ENCODE measurements at places on chromosomes 7 and 10. TPM values are rescaled to one million over a fixed set of nuclear protein-coding genes. Genes with fewer than 3 reads are reported as not detected.

- DNase-seq, result no peak
Observed at GRCh38 chr10:23367896-23368595, 23.4 kb upstream of the C10orf67 start.

DNA sequence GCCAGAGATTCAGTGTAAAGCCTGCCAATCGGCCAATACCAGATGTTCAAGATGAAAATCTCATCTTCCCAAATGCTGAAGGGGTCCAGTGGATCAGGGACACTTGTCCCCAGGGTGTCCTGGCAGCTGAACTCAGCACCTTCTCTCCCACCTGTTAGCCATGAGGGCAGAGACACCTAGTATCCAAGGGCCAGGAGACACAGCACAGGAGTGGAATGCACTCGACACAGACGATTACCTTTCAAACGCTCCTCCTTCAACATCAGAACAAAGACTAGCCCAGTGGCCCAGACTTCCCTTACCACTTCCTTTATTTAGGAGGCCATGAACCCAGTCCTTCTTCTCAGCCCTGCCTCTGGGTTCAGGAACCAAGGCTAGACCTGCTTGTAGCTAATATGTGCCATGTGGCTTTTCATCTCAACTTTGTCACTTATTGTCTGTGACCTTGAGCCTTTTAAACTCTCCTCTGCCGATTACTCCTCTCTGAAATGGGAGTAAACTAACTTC lies 180.3 kb upstream of the PLXNA4 start:
- no peak for DNase-seq

GRCh38 chr10:103241262-103242011 lies 4.2 kb upstream of the RPEL1 start:
- DNase-seq, result peak; percentile 98

GRCh38 chr7:108684629-108685028 lies 115.0 kb downstream of the DNAJB9 start:
- no peak for DNase-seq

The CYP26C1 gene
- not detected for polyA plus RNA-seq

DNA sequence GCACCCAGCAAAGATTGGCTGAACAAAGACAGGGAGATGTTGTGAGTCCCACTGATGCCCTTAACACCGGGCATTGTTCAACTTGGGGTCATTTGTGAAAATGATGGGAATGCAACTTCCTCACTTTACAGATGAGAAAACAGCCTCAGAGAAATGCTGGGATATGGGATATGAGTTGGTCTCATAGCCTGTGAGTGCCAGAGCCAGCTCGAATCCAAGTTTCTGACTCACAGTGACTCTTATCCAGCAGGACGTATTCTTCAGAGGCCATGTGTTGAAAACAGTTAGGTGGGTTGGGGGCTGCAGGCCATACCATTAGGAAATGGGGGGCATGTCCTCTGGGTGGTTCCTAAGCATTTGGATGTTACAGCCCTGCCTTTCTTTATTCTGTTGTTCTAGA lies 45.2 kb downstream of the KIAA1217 start:
- DNase-seq, result no peak

The STEAP1 gene
- 21.0 TPM for polyA plus RNA-seq
